HTR-8/SVneo (cell line): ENCODE measurements at places on chromosomes 13 and 19.

DNA sequence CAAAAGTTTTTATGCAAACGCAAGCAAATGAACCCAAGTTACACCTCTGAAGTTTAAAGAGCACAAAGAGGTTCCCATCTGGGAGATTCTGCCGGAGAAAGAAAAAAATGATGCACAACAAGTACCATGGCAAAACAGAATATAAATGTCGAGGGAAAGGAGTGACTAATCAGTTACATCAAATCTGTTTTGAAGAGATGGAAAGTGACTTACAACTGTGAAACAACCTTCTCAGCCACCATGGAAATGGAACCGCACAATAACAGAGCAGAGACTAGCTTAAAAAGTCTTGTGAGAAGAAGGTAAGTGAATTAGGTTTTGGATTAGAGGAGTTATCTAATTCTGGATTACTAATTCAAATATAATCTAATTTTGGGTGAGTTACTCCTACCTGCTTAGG, 2.4 kb downstream of the HSPH1 start:
- no peak for DNase-seq

- no peak for DNase-seq
These were observed 38.9 kb upstream of the IPO5 start for GRCh38 chr13:97914540-97914939.

DNA sequence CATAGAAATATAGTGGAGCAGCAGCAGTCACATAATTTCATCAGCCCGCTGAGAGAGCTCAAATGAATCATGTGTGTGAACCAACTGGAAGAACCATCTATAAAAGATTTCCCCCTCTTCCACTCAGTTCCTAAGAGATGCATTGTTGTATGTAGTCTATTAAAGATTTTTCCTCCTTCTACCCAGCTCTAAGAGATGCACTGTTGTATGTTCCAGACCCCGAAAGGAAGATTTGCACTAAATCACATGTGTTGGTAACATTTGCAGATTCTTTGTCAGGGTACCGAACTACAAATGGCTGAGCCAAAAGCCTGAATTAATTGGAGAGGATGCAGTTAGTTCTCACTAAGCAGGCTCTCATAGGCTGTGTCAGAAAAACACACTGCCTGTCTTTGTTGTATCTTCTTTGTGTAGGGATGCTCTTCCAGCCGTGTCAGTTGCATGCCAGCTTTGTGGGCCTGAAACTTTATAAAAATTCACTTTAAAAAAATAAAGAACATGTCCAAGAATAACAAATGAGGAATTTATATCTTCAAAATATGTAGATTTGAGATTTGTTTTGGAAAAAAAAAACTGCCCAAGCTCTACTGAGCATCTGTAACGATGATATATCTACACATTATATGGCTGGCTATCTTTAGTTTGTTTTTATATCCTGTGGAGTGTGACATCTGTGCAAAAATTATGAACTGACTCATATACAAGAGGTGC, 223.1 kb downstream of the MZT1 start:
- no peak for DNase-seq

GRCh38 chr19:6061376-6062130, 48.7 kb downstream of the RFX2 start:
- DNase-seq = no peak

- peak; percentile 30 for DNase-seq
These were observed 13.4 kb downstream of the RASL11A start for GRCh38 chr13:27283906-27284493.

DNA sequence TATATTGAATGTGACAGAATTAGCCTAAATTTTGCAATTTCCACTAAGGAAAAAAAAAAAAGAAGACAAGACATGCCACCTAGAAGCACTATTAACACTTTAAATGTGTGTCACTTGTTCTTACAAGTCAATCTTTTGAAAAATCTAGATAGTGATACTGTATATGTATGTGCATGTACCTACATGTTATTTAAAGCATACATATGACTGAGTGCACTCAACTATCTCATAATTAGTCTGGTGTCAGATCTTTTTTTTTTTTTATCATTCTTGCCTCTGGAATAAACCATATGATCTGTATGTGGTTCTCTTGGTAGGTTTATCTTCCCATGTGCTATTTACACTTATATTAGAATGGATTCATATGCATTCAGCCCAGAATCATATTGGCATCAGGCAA, 62.3 kb downstream of the FOXO1 start:
- DNase-seq = no peak

GRCh38 chr13:113006660-113007059, 37.6 kb downstream of the MCF2L start:
- DNase-seq = no peak

- no peak for DNase-seq
These were observed 116.6 kb upstream of the KLF12 start for GRCh38 chr13:74250738-74251190.

- no peak for DNase-seq
These were observed 223.1 kb upstream of the TSHZ3 start for GRCh38 chr19:31572102-31572975.

DNA sequence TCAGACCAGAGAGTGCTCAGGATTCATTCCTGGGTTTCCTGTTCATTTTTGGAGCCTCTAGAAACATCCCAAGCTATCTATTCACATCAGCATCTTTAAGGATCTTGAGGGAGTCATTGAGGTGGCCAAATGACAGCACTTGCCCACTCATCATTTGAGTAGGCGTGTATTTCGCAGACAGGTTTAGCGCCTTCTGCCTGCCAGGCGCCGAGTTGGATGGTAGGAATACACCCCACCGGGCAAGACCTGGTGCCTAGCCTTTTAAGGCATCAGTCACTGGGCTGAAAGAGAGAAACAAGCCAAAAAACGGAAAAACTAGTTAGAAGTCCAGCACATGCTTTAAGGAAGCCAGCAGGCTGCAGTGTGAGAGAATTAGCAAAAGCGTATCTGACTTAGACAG, 33.8 kb downstream of the PEX11G start:
- DNase-seq = no peak

DNA sequence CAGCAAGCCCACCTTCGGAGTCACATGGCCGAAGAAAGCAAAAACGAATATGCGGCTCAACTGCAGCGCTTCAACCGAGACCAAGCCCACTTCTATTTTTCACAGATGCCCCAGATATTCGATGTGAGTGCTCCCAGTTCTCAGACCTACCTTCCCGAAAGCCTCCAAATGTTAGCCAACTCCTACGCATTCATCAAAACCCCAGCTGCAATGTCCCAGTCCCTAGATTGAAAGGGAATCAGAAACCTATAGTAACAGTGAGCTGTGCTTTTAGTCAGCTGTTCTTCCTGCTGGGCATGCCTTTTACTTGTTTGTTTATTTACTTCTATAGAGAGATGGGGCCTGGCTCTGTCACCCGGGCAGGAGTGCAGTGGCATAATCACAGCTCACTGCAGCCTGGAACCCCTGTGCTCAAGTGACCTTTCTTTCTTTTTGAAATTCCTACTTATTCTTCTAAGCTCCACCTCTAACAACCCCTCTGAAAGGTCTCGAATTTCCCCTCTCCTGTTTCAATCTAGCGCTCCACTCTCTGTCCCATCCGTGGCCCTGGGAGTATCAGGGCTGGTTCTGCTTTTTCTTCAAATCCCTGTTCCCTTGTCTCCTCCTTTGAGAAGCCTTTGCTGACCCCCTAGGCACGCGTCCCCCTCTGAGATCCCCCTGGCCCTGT, 4.4 kb downstream of the TRIP10 start:
- DNase-seq = no peak

DNA sequence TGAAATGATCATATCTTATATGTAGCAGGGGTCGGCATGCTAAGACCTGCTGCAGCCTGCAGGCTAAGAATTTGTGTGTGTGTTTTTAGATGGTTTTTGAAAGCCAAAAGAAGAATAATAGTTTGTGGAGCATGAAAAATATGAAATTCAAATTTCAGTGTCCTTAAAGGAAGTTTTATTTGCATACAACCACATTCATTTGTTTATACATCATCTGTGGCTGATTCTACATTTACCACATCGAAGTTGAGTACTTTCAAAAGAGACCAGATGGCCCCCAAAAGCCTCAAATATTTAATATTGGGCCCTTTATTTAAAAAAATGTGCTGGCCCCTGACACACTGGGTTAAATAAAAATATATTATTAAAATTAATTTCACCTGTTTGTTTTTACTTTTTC, 1.3 kb downstream of the HAS1 start:
- no peak for DNase-seq

- peak; percentile 60 for DNase-seq
These were observed 72.6 kb downstream of the SIPA1L3 start for GRCh38 chr19:37979547-37980082.

DNA sequence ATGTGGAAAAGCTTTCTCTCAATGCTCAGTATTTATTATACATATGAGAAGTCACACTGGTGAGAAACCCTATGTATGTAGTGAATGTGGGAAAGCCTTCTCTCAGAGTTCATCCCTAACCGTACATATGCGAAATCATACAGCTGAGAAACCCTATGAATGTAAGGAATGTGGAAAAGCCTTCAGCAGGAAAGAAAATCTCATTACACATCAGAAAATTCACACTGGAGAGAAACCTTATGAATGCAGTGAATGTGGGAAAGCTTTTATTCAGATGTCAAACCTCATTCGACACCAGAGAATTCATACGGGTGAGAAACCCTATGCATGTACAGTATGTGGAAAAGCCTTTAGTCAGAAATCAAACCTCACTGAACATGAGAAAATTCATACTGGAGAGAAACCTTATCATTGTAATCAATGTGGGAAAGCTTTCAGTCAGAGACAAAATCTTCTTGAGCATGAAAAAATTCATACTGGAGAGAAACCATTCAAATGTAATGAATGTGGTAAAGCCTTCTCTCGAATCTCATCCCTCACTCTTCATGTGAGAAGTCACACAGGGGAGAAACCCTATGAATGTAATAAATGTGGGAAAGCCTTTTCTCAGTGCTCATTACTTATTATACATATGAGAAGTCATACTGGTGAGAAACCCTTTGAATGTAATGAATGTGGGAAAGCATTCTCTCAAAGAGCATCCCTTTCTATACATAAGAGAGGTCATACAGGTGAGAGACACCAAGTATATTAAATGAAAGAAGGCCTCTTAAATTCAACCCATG, 34.4 kb downstream of the ZNF568 start:
- DNase-seq = no peak

DNA sequence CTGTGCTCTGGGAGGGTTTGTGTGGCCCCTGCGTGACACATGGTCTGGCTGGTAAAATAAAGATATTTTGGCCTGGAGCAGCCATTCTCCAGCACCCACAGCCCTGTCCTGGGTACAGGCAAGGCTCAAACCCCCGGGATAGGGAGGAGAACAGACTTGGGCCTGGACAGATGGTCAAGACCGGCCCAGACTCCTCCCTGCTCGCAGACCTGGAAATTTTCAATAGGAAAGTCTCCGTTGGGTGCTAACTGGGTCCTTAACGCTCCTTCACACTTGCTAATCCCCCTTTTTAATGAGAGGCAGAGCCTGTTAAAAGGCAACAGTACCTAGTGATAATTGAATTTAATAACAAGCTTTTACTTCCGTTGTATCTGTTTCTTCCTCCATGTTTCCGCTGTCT, 2.5 kb downstream of the PALM start:
- no peak for DNase-seq

DNA sequence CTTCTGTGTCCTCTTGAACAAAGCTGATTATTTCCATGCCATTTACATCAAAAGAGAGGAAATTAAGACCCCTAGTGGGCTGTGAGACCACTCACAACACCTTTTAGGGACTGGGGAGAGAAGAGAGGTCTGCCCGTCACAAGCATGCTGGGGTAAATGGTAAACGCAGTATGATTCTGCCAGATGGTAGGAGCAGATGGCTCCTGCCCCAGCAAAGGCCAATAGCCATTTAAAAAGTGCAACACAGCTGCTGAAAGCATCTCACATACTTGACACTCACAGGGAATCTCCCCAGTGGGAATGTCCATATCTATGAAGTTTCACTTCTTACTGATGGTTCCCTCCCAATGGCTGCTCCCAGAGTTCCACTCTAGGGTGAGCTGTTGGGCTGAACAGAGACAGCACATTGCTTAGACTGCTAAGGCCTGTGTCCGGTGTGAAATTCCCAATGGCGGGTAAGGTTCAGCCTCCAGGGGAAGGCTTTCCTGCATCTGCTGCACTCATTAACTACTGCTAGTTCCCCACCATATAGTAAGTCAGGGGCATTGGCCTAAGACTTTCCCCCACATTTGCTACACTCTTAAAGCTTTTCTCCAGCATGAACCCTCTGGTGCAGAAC, 7.4 kb downstream of the ZNF671 start:
- DNase-seq = no peak

- no peak for DNase-seq
These were observed 14.2 kb upstream of the ZNF492 start for GRCh38 chr19:22619932-22620331.
